Stimulated activated CD8-positive, alpha-beta memory T cell treated with anti-CD3 and anti-CD28 coated beads, Interleukin-2, amount 100 ng/mL, for 48 hours (primary cell): ENCODE measurements at places on chromosomes 2 and 18.

- DNase-seq: no peak
Observed at GRCh38 chr2:54099829-54100585, 15.4 kb upstream of the ACYP2 start.

DNA sequence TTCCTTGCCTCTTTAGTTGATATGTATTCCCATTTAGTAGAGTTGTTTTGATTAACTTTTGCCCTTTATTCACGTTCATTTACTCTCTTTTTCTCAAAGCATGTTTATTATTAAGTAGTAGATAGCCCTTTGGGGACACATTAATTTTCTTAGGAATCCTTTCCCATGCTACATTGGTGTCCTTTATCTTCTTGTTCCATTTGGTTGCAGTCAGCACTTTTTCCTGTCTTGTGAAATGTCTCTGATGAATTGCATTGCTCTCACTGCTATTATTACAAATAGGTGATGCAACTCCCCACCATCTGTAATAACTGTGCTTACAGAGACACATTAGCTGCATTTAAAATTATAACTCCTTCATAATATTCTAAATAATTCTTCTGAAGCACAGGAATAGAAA is 428.5 kb upstream of the CNTNAP5 start:
- no peak for DNase-seq

- no peak for DNase-seq
Observed at GRCh38 chr2:214322662-214323061, 88.2 kb upstream of the VWC2L start.

DNA sequence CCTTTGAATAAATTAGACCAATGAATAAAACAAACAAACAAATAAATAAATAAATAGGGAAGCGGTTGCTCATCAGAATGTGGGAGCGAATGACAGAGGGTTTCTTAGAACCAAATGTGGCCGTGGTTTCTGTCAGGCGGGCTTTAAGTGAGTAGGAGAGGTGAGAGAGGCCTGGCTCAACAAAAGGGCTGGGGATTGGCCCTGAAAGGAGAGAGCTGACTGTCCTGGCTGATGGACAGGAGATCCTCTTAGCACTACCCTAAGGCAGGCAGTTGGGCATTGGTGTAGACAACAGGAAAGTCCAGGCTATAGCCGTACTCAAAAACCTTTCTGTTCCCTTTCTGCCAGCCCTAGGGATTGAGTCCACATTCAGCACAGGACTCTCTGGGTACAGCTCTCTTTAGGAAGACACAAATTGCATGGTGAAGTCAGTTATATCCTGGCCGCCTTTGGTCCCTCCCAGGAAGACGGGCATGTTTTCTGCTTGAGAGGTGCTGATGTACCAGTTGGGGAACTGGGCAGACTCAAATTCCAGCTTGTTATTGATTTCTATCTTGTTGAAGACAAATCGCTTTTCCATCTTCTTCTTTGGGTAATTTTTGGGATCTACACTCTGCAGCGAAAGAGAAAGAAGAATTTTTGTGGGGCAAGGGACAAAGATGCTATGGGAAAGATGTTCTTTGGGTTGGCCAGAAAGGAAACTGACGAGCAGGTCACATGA is 6.5 kb downstream of the IL1B start:
- DNase-seq: no peak

DNA sequence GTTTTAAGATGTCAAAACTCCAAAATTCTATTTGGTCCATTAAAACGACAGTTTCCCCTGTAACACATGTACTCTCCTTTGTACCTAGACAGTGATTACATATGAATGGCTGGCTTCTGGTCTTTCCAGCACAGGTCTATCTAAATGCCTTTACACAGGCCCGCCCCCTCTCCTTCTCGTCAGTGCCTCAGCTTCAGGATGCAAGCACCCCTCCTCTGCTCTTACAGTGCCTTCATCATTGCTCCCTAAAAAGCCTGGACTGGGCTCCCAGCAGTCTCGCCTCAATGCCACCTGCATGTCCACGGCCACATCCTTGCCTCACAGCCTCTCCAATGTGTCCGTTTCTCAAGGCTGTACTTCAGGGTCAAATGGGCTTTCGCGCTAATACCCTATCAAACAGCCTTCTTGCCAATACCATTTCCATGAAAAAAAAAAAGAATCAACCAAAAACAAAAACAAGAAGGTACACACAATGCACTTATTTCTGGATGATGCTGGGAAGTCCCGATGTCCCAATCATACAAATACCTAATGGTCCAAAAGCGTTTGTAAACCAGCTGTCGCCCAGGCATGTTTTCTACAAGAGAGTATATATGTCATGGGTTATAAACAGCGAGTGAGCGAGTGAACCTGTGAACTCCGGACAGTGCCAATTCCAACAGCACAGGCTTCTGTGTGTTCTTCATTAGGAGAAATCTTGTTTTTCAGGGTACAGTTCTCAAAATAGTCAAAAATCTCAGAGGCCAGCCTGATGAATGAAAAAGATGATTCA is 77.2 kb downstream of the EIPR1 start:
- no peak for DNase-seq

DNA sequence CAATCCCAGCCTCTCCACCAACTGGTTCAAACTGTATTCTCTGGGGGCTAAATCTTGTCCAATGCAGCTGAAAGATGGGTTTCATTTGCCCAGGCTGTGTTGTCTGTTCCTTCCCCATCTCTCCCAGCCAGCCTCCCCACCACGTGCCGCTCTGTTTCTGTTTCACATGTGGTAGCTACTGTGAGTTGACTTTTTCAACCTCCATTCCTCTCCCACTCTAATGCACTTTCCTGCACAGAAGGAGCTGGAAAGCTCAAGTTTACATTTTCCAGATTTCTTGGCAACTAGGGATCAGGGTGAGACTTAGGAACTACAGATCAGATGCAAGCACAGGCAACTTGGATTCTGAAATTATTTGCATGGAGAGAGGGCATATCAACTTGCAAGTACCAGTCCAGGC is 19.0 kb upstream of the NPAS2 start:
- no peak for DNase-seq

GRCh38 chr2:234459401-234460009 is 37.4 kb downstream of the ARL4C start:
- DNase-seq: no peak

DNA sequence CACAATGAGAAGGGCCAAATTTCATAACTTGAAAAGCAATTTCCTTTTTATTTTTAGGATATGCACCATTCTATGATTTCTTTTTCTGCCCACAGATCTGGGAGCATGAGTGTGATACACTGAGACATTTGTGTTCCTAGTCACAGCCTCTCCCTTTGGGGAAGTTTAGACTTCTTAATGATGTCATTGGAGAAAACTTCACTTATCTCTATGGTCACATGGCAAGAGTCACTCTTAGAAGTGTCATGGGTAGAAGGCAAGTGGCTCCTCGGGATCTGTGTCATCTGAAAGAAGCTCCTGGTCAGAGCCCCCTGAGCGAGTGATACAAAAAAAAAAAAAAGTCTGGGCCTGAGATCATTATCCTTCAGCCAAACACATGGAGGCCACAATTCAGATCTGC is 62.5 kb upstream of the LGALSL start:
- no peak for DNase-seq
